ENCODE measurements at places on chromosomes 4 and X. TPM values are rescaled to one million over a fixed set of nuclear protein-coding genes. Genes with fewer than 3 reads are reported as not detected.

DNA sequence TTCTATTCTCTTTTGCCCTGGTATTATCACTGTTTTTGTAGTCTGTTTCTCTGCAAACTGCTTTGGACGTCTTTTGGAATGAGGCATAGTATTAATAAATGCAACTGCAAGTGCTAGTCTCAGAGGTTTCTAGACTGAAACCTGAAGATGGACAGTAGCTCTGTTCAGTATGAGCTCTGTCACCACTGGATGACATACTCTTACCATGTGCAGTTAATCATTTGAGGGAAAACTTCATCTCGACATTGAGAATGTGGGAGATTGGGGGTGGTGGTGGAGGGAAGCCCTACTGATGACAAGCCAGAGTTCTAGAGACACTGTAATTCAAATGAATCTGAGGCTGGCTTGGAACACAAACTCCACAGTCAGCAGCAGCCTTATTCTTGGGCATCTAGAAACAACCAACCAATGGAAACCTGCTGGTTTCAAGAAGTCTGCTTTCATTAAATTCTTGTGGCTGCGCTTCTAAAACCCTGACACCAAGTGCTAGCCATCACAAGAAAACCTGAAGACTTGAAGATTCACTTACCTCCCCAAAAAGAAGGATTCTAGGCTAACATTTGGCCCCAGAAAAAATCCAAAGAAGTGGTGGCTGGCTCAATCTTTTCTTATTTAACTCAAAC, 161.7 kb downstream of the RASL11B start:
- no peak for DNase-seq

GRCh38 chr4:158778156-158778711, 9.4 kb downstream of the FNIP2 start:
- no peak for DNase-seq

DNA sequence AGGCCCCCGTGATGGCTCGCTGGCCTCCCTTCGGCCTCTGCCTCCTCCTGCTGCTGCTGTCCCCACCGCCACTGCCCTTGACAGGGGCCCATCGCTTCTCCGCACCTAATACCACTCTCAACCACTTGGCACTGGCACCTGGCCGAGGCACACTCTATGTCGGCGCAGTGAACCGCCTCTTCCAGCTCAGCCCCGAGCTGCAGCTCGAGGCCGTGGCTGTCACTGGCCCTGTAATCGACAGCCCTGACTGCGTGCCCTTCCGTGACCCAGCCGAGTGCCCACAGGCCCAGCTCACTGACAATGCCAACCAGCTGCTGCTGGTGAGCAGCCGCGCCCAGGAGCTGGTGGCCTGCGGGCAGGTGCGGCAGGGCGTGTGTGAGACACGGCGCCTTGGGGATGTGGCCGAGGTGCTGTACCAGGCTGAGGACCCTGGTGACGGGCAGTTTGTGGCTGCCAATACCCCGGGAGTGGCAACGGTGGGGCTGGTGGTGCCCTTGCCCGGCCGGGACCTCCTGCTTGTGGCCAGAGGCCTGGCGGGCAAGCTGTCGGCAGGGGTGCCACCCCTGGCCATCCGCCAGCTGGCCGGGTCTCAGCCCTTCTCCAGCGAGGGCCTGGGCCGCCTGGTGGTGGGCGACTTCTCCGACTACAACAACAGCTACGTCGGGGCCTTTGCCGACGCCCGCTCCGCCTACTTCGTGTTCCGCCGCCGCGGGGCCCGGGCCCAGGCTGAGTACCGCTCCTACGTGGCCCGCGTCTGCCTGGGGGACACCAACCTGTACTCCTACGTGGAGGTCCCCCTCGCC, 3.0 kb downstream of the PLXNB3 start:
- no peak for DNase-seq

DNA sequence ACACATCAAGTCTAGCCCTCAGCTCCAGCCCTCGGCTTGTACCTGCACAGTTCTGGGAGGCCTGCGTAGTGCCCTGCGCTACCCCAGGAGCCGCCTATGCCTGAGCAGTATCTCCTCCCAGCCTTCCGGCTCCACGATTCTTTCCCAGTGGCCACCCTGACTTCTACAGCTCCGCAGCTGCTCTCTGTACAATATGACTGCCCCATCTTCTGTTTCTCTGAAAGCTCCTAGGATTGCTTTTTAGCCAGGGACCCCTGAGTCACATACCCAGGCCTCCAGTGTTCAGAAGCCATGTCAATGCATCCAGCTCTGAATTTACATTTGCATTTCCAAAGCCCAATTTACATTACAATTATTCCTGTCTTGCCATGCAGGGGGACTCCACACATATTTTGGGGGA, 135.5 kb downstream of the PJA1 start:
- no peak for DNase-seq

GRCh38 chr4:99436462-99436861, 1.3 kb upstream of the ADH7 start:
- DNase-seq = no peak

DNA sequence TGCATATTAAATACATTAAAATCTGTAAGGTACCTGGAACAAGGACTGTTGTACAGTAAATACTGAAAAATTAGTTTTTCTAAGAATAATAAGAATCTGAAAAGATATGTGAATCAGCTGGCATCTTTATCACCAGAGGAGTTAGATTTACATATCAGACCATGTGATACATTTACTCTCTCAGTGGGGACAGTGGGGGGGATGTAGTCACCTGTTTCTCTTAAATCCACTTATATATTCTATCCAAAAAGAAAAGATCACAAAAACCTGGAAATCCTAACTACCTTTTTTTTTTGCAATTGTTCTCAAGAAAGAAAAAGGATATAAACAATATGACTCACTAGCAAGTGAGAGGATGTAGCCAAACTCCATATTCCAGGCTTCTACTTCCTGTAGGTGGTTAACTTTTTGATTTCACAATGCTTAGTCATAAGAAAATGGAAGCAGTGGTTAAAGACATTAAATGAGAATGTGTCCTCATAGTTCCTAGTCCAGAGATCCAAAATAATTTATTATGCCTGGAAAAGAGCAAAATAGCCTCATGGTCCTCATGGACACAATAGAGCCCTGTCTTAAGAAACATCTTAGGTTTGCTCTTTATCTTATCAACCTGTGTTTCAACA, 22.5 kb upstream of the MYOZ2 start:
- DNase-seq = no peak

DNA sequence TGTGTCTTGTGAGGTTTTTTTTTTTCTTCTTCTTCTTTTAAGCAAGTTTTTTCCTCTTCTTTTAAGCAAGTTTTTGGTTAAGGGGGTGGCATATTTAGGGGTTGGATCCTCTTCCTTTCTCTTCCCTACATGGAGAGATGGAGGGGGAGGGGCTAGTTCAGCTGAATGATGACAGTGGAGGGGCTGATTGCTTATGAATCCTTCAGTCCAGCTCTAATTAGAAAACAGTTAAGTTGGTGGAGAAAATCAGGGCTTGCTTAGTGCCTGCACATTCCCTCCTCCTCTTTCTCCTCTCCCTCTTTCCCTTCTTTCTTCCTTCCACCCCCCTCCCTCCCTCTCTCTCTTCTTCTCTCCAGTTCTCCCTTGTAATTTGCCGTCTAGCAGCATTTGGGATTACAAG, 4.4 kb upstream of the HAND2 start:
- DNase-seq = no peak

DNA sequence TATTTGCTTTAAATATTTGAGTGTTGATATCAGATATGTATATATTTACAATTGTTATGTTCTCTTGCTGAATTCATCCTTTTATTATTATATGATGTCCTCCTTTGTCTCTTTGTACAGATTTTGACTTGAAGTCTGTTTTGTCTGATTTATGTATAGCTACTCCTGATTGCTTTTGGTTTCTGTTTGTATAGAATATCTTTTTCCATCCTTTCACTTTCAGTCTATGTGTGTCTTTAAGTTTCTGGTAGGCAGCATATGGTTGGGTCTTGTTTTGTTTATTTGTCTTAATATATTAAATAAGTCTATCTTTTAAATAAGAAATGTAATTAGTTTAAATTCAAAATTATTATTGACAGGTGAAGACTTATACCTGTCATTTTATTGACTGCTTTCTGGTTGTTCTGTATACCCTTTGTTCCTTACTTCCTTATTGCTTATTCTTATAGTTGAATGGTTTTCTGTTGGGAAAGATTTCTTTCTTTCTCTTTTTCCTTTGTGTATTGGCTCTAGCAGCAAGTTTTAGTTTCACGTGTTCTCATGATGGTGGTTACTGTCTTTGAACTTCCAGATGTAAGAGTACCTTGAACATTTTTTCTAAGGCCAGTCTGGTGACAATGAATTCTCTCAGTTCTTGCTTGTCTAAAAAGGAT, 31.1 kb downstream of the RAB28 start:
- no peak for DNase-seq

- no peak for DNase-seq
Observed at GRCh38 chr4:149961876-149962597, 116.2 kb upstream of the DCLK2 start.

- no peak for DNase-seq
Observed at GRCh38 chr4:24262616-24263015, 321.7 kb downstream of the DHX15 start.

DNA sequence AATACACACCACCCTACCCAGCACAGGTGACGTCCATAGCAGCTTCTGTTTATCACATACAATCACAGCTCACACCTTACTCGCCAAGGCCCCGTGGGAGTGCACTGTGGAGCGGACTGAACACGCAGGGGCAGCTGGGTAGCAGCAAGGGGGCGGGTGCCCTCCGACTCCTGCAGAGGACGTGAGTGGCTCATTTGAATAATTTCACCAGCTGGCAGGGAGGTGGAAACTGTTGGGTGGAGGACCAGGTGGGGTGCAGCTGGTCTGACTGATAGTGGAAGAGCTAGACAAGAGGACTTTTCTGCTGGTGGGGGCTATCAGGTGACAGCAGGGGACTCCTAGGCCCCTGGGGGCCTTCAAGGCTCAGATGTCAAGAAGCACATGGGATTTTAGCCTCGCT, 16.3 kb downstream of the MAN2B2 start:
- no peak for DNase-seq

DNA sequence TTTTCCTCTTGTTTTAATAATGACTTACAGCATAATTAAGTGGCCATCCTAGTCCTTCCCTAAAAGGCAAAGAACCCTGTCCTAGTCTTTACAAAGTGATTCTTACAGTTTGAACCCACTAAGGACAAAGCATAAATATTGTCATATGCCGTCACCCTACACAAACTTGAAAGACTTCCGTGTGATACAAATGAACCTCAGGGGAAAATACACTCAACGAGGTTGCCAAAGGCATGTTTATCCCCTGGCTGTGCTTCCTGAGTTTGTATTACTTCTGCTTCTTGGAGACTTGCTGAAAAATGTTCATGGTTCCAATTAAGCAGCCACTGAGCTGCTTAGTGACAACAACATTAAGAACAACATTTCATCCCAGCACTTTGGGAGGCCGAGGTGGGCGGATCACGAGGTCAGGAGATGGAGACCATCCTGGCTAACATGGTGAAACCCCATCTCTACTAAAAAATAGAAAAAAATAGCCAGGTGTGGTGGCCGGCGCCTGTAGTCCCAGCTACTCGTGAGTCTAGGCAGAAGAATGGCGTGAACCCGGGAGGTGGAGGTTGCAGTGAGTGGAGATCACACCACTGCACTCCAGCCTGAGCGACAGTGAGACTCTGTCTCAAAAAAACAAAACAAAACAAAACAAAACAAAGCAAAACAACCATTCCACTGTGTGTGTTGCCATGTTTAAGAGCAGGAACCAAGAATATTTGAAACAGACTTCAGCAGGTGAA, 16.2 kb downstream of the RASSF6 start:
- no peak for DNase-seq

DNA sequence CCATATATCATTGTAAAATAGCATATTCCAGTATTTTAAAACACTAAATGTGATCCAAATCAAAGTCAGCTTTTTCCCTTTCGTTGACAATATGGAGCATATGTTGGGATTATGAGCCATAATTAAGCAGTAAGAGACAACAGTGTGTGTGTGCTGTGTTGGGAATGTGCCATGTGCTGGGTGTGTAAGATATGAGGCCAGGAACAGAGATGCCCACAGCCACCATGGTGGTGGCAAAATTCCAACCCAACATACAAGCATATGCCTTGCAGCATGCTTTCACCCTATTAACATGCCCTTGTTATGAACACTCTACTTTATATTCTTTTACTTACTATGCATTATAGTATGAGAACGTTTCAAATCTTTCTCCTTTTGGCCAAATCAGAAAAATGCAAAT, 1560.4 kb upstream of the TENM3 start:
- DNase-seq = no peak

- no peak for DNase-seq
Observed at GRCh38 chrX:20066968-20067708, 49.6 kb downstream of the MAP7D2 start.

- DNase-seq = peak; percentile 1
Observed at GRCh38 chr4:69224891-69225290, 10.3 kb upstream of the UGT2B11 start.

DNA sequence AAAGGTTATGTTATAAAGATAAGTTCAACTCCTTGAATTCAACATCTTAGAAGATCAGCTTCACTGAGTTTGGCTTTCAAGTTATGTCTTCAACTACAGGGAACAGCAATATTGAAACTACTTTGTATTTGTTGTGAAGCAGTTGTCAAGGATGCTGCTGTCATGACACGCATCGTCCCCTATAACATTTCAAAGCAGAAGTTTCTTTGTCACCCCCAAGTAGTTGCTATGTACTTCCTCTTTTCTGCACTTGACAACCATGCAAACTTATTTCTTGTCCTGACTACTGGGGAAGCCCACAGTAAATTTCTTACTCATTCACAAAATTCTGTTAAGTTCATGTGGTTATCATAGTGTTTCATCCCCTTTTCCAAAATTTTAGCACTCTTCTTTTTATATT, 14.3 kb downstream of the ANTXR2 start:
- DNase-seq = no peak

GRCh38 chr4:127048376-127049044, 584.2 kb upstream of the INTU start:
- DNase-seq = no peak

DNA sequence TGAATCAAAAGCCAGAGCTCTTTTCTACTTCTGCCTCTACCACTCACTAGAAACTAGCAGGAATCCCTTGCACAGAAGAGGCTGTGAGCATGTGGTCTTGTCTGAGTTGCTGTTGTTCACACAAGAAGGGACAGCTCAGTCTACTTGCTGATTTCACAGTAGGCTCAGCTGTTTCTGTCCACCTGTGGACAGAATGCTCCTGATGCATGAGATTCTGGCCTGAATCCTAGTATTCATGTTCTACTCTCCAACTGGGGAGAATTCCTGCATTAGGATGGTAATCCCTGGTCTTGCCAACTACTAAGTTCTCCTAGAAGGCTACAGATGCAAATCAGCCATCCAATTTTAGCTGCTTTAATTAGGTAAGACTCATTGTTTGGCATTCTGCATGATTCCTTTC, 112.8 kb downstream of the PPA2 start:
- DNase-seq = no peak

The SRPK3 gene
- polyA plus RNA-seq = 0.74 TPM

The GIMD1 gene
- not detected for polyA plus RNA-seq

The CLTRN gene
- 3.6 TPM for polyA plus RNA-seq

The IBSP gene
- polyA plus RNA-seq = 0.41 TPM

The GPR173 gene
- 19.8 TPM for polyA plus RNA-seq

The TMPRSS11B gene
- 0.06 TPM for polyA plus RNA-seq

The TEX13A gene
- polyA plus RNA-seq = not detected

The KIT gene
- 71.6 TPM for polyA plus RNA-seq

The MTTP gene
- polyA plus RNA-seq = 0.73 TPM
